ENCODE measurements at places on chromosomes 2 and 18.
A peak's percentile ranks its signal among the peaks of the same experiment; 100 is the strongest.

GRCh38 chr18:58639751-58640427 lies 11.0 kb upstream of the ALPK2 start:
- DNase-seq: no peak
- peaks cover 11% of the 10 kb centered on the region for H3K4me1 ChIP-seq
- H3K4me3 ChIP-seq: no peak overlapping the region
- H3K27me3 ChIP-seq: no peaks in the 10 kb centered on the region

DNA sequence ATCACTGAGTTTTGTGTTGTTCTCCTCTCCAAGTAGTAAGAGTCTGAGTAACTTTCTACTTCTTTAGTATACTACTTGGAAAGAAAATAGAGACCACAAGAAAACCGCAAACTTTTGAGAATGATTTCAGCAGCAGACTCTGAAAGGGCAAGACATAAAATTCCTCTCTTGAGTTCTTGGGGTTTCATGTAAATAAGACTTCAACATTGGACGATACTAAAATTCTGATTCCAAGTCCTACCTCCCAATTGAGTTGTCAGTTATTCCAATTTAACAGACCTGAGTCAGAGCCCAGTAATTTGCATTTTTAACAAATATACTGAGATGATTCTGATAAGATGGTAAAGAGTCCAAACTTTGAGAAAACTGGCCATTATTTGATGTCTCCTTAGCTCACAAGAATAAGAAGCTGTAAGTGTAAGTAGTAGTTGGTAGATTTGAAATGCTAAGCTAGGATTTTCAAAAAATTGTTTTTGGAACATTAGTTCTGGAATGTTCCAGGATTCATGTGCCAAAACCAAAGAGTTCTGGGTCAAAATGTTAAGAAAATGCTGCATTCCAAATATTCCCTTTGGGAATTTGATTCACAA lies 261.6 kb upstream of the SPOPL start:
- DNase-seq: no peak
- H3K27ac ChIP-seq: no peak overlapping the region
- no peak overlapping the region for H3K4me3 ChIP-seq
- no peaks in the 10 kb centered on the region for H3K36me3 ChIP-seq
- H3K27me3 ChIP-seq: no peaks in the 10 kb centered on the region
- no peaks in the 10 kb centered on the region for H3K4me1 ChIP-seq

DNA sequence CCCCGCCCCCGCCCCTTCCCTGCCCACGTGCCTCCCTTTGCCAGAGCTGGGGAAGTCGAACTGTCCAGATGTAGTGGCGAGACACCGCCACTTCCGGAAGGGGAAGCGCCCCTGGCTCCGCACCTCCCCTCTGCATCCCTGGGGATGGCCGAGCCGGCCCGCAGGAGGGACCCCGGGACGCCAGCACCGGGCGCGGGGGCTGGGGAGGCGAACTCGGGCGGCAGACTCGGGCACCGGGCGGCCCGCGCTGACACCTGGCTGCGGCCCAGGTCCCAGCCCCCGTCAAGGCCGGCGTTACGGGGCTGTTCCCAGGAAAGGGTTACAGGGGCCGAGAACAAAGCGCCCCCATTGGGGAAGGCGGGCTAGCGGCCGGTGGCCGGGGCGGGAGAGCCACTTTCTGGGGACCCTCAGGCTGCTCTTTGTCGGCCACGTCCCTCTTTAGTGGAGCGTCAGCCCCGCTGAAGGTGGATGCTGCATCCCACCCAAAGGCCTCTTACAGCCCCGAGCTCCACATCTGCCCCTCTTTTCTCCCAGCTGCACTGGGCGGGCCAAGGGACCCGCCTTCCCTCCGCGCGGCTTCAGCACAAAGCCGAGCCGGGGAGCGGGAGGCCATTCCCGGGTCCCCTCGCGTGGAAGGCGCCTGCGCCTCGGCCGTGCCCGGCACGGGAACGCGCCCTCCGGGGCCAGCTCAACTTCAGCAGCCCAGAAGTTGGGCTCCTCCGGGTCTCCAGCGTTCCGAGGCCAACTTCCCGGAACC lies 1.3 kb downstream of the SDC1 start:
- no peak overlapping the region for H3K27ac ChIP-seq
- H3K27me3 ChIP-seq: peaks cover 57% of the 10 kb centered on the region
- peaks cover 12% of the 10 kb centered on the region for H3K4me1 ChIP-seq
- DNase-seq: no peak

DNA sequence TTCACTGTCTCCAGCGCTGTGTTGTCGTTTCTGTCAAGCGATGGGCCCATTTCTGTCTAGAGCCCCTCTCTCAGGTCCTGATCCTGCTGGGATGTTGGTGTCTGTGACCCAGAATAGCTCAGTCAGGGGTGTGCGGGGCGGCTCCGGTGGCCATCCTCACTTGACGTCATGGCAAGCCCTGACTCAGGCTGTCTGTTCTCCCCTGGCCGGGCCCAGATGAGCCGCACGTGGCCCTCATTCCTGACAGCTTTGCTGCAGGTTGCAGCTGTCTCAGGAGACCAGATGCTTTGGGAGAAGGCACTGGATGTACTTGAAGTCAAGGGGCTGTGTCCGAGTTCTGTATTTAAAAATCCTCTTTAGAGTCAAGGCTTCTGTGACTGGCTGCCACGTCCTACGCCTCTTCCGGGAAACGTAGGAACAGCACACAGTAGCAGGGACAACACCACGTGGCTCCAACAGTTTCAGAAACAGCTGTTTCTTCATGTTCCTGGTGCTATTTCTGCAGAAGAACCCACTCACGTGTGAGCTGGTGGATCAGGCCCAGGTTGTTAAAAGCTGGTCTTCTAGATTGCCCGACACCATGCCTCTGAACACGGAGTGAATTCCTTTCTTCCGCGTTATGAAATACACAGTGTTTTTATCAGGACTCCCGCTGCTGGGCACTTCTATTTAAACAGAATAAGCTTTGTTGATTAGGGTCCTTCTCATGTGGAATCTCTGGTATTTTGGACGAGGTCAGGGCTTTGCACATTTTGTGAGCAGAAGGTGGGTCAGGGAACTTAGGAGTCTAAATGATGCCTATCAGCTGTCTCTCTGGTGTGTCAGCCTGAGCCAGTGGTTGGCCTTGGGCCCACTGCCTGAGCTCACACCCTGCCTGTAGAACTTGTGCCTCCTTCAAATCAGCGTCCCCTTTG lies 28.3 kb upstream of the NTSR2 start:
- no peak for DNase-seq
- no peak overlapping the region for H3K4me3 ChIP-seq
- no peaks in the 10 kb centered on the region for H3K27me3 ChIP-seq
- no peaks in the 10 kb centered on the region for H3K4me1 ChIP-seq
- H3K27ac ChIP-seq: no peak overlapping the region
- no peaks in the 10 kb centered on the region for H3K36me3 ChIP-seq

GRCh38 chr2:64090264-64090663 lies 54.0 kb downstream of the PELI1 start:
- H3K36me3 ChIP-seq: peaks cover 38% of the 10 kb centered on the region
- H3K4me3 ChIP-seq: no peak overlapping the region
- no peaks in the 10 kb centered on the region for H3K27me3 ChIP-seq
- H3K27ac ChIP-seq: no peak overlapping the region

GRCh38 chr2:62186156-62186905 lies 9.6 kb upstream of the B3GNT2 start:
- H3K4me1 ChIP-seq: no peaks in the 10 kb centered on the region
- H3K36me3 ChIP-seq: no peaks in the 10 kb centered on the region
- H3K27ac ChIP-seq: no peak overlapping the region
- H3K27me3 ChIP-seq: peaks cover 7% of the 10 kb centered on the region

- DNase-seq: no peak
- peak overlapping the region; percentile 42 for H3K27ac ChIP-seq
- peaks cover 23% of the 10 kb centered on the region for H3K4me1 ChIP-seq
- no peaks in the 10 kb centered on the region for H3K27me3 ChIP-seq
These were observed 14.4 kb upstream of the REL start for GRCh38 chr2:60867007-60867406.

DNA sequence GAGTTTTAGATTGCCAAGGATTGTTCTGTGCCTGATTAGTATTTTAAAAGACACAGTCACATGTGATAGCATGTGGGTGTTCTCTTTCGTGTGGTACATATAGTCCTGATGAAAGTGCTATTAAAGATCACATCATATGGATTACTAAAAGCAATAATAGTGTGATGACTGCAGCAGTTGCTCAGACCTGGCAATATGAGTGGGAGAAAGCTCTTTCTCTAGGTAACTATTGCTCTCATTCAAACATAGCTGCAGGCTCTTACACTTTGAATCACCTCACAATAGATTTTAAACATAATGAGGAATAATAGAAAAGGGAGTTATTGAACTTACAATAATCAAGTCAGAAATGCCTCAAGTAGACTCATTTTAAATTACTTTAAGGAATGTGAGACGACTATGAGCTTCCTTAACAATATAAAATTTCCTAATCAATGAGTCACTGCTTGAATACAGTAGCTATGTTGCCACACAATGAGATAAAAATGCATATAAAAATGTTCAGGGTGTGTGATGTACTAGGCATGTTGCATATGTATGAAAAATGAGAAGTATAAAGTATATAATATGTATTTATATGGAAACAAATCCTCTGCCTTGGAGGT lies 452.1 kb downstream of the TMX3 start:
- no peak overlapping the region for H3K4me3 ChIP-seq
- no peaks in the 10 kb centered on the region for H3K36me3 ChIP-seq

- H3K4me1 ChIP-seq: peaks cover 4% of the 10 kb centered on the region
- H3K27me3 ChIP-seq: peaks cover 9% of the 10 kb centered on the region
- no peaks in the 10 kb centered on the region for H3K36me3 ChIP-seq
- no peak for DNase-seq
- H3K27ac ChIP-seq: no peak within 1 kb of the TSS
- peak within 1 kb of the TSS; percentile 36 for H3K4me3 ChIP-seq
These were observed at the start of gene ASXL3 for GRCh38 chr18:33577685-33578517. Gene ASXL3, plus strand, starts transcription at chr18:33578219. Its CDS starts 413 bp downstream, at chr18:33578632.

GRCh38 chr2:50582164-50582563 lies 449.8 kb downstream of the NRXN1 start:
- H3K27ac ChIP-seq: no peak overlapping the region
- H3K27me3 ChIP-seq: no peaks in the 10 kb centered on the region
- no peaks in the 10 kb centered on the region for H3K4me1 ChIP-seq
- no peak for DNase-seq
- no peak overlapping the region for H3K4me3 ChIP-seq

DNA sequence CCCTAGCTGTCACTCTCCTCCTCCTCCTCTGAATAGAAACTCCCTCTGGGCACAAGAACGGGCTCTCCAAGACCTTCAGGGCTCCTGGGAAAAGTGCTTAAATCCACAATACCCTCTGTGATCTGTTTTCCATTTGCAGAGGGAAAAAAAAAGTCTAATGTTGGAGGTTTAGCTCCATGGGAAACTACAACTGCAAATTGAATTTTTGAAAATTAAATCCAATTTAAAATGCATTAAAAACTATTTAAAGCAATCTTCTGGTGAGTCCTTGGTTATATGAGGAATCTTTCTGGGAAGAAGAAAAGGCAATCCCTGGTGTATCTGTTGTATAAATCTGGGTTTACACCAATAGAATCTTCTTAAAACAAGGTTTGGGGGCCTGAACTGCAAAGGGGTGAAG lies 64.3 kb downstream of the NCKAP5 start:
- no peak overlapping the region for H3K4me3 ChIP-seq
- H3K27me3 ChIP-seq: no peaks in the 10 kb centered on the region
- H3K27ac ChIP-seq: no peak overlapping the region
- no peaks in the 10 kb centered on the region for H3K4me1 ChIP-seq
- DNase-seq: no peak

GRCh38 chr2:200667413-200667812 lies 81.6 kb downstream of the AOX1 start:
- H3K36me3 ChIP-seq: no peaks in the 10 kb centered on the region
- H3K4me3 ChIP-seq: no peak overlapping the region
- no peak overlapping the region for H3K27ac ChIP-seq
- no peak for DNase-seq
- peaks cover 2% of the 10 kb centered on the region for H3K27me3 ChIP-seq

GRCh38 chr18:77906103-77906892 lies 656.6 kb downstream of the GALR1 start:
- H3K36me3 ChIP-seq: no peaks in the 10 kb centered on the region
- H3K27ac ChIP-seq: no peak overlapping the region
- no peaks in the 10 kb centered on the region for H3K4me1 ChIP-seq
- H3K4me3 ChIP-seq: no peak overlapping the region
- no peaks in the 10 kb centered on the region for H3K27me3 ChIP-seq

DNA sequence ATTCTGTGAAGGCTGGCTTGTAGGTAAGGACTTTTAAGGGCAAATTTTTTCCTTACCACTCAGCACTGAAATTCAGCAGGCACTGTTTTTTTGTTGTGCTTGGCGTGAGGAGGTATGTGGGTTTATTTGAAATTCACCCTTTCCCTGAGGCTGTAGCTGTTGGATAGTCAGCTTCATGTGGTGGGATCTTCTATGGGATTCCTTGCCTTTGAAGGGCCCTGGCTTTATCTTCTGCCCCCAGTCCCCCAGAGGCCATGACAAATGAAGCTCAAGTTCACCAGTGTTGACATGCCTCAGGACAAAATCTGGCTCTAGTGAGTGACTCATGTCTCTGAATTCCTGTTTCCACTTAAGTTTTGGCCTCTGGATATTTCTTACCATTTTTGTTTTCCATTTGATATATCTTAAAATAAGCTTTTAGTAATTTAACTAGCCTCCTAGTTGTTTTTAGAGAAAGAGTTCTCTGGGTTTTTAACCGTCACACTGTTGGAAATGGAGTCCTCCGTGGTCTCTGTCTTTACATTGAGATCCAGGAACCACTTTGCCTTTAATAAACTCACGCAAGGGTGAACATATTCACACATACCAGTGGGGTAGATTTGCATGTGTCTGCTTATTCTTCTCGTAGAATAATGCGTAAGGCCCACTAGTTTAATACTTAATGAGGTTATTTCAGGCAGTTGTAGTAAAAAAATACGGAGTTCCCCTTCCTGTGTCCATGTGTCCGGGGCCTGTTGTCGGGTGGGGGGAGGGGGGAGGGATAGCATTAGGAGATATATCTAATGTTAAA lies 211.1 kb upstream of the FAM98A start:
- no peaks in the 10 kb centered on the region for H3K4me1 ChIP-seq
- no peak for DNase-seq
- no peak overlapping the region for H3K27ac ChIP-seq
- no peaks in the 10 kb centered on the region for H3K27me3 ChIP-seq
- H3K36me3 ChIP-seq: no peaks in the 10 kb centered on the region

Data from activated CD4-positive, alpha-beta memory T cell treated with anti-CD3 and anti-CD28 coated beads, Interleukin-2, amount 10 ng/mL, durations not matched to agents 7 days and 5 days (primary cell).